NCI-H524 (cell line): ENCODE measurements at places on chromosomes 2 and 18.
A peak's percentile ranks its signal among the peaks of the same experiment; 100 is the strongest.

DNA sequence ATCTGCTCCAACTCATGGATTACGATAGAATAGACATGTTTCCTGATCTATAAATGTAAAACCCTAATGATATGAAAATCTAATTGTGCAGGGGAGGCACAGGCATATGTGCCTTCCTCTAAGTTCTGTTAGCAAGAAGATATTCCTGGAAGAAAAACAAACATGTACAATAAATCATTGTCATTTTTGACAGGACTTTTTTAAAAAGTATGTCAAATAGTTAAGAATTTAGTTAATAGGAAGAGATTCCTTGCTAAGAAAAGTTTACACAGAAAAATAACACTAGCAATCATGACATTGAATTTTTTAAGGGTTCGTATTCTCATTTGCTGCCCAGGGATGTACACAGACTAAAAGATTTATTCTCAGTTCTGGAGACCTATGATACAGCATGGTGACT, 15.3 kb upstream of the CREB1 start:
- DNase-seq = no peak

DNA sequence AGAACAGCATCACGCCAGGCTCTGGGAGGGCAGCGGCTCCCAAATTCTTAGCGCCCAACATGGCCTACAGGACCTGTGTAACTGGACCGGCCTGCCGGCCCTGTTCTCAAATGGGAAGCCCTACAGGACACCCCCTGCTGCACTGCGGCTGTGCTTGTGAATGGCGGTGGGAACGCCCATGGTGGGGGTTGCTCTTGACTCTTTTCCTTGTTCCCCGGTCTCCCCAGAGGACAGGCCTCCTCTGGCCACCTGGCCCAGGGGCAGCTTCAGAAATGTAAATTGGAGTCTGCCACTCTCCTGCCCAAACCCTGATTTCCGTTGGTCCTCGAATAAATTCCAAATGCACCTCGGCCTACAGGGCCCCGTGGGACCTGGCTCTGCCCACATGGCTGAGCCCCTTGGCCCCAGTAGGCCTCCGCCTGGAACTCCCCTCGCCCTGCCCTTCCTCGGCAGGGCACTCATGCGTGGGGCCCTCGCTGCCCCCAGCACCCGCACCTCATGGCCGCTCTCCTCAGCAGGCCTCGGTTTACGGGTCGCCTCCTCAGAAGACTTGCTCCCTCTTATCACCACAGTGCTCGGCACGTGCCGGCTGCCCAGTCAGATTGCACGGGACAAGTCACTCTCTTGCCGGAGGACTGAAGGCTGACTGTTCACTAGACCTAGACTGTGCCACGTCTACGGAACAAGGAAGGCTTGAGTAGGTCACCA, 29.4 kb downstream of the KCNIP3 start:
- no peak for DNase-seq

DNA sequence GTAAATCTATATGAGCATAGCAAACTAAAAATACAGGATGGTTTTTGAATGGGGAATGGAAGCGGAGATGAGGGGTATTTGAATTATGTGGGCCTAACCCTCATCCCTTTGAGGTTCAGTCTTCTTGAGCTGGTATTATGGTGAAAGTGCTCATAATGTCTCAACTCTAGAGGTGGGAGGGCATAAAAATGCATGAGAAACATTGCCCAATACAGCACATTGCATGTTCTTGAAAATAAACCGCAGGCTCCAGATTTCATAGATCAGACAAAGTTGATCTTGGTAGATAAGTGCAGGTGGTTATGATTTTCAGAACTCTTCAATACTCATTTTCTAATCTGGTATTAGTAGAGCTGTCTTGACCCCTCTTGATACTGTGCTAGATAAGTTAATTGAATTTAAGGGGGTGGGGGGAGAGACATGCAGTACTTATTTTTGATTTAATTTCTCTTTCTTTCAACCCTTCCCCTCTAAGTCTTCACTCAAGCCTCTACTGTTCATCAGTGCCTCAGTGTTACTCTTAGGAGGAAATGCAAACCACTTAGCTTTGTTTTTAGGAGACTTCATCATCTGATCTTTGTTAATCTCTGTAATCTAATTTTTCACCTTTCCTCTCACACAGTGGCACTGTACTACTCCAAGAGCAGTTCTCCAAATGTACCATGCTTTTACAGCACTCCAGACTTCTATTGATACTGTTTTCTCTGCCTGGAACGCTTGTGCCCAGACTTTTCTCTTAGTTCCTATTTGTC, 22.2 kb downstream of the XRCC5 start:
- no peak for DNase-seq

- no peak for DNase-seq
These were observed 4.7 kb downstream of the CYTIP start for GRCh38 chr2:157438863-157439823.

DNA sequence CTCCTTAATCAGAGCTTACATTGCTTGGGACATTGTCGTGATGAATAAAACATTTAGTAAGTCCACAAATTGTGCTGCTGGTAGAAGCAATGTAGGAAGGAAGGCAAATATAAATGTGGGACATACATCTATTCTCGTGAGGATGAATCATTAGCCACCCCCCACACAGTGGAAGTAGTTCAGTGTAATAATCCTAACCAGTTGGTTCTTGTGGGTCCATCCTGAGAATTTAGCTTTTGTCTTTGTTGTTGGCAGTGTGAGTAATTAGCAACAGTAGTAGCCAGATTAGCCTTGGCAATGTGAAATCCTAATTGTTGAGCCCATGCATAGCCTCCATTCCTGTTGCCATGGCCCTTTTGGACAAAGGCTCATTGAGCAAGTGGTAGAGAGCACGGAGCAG, 532.1 kb downstream of the FBXO15 start:
- no peak for DNase-seq

- no peak for DNase-seq
These were observed 25.7 kb downstream of the DHX57 start for GRCh38 chr2:38850045-38850444.

DNA sequence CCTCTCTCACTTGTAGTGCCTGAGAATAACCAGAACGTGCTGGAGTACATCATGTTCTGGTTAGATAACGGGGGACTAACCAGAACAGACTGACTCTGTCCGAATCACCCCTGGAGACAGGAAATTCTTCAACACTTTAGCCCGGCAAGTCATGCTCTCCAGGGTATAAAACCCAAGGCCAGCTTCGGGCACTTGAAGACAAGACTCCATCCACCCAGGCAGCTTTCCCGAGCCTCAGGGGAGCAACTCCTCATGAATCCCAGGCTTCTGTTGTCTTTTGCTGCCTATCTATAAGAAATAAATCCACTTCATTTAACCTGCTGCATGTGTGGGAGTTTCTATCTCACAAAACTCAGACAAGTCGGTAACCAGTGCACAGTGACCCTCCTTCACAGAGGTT, 99.6 kb downstream of the KCNF1 start:
- DNase-seq = no peak

DNA sequence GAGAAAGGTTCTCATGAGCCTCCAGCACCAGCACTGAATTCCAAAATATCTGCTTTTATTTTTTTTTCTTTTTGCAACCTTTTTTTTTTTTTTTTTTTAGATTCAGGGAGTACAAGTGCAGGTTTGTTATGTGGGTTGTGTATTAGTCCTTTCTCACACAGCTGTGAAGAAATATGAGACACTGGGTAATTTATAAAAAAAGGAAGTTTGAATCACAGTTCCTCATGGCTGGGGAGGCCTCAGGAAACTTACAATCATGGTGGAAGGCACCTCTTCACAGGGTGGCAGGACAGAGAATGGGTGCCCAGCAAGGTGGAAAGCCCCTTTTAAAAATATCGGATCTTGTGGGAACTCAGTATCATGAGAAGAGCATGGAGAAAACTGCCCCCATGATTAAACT, 7.9 kb upstream of the TMX3 start:
- DNase-seq = no peak

GRCh38 chr2:86622519-86623042, 1.1 kb downstream of the RNF103 start:
- peak; percentile 37 for DNase-seq

DNA sequence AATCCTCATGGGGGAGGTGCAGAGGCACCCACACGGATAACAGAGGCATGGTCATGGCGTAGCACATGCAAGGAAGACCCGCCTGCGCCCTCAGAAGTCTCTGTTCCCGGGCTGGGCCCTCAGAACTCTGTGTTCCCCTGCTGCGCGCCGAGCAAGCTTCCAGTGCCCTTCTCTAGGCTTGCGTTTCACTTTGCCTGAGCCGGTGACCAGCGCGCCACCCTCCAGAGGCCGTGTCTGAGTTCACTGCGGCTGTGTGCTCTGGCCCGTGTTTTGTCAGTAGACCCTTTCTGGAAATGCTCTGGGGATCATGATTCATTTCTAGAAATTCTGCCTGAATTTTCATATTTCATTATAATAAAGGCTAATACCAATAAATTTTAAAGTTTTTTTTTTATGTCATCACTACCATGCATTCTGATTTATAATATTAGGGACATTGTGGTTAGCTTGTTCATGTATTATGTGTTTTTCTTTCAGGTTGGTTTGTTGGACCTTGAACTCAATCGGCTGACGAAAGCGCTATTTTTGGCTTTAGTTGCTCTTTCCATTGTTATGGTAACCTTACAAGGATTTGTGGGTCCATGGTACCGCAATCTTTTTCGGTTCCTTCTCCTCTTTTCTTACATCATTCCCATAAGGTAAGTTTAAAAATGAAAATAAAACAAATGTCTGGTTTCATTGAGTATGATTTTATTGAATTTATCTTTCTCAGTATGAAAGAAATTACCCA, 142.7 kb upstream of the NFATC1 start:
- DNase-seq = no peak

DNA sequence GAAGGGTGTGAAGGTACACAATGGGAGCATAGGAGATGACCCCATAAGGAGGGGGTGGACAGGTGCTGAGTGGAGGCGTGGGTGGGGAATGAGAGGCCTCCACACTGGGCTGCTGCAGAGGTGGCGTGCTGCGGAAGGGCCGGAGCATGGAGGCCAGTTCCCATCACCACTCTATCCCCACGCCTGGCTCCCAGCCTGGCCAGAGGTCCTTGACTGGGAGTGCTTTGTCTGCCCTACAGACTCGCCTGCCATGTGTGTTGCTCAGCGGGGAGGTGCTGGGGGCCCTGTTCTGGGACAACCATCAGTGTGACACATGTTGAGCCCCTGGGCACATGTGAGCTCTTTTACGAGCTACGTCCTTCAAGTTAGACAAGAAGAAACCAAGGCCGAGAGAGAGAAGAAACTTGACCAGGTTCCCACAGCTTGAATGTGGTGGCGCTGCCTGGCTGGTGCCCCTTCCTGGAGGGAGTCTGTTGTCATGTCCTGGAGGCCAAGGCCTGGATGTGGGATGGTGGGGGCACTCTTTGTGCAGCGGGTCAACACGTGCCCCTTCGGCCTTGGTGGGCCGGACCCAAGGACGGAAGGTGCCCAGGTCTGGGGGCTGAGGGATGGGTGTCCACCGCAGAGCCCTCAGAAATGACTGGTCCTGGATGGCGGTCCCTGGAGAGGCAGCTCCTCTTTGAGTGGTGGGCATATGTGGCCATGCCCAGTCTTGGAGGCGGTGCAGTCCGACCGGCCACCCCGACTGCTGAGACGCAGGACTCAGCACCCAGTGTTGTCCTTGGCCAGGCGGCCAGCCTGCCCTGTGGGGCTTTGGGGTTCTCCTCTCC, 1.2 kb upstream of the INPP5D start:
- DNase-seq = no peak

GRCh38 chr2:223459328-223459939, 142.7 kb downstream of the SCG2 start:
- DNase-seq = no peak

GRCh38 chr2:69469375-69469774, 32.1 kb upstream of the NFU1 start:
- no peak for DNase-seq

DNA sequence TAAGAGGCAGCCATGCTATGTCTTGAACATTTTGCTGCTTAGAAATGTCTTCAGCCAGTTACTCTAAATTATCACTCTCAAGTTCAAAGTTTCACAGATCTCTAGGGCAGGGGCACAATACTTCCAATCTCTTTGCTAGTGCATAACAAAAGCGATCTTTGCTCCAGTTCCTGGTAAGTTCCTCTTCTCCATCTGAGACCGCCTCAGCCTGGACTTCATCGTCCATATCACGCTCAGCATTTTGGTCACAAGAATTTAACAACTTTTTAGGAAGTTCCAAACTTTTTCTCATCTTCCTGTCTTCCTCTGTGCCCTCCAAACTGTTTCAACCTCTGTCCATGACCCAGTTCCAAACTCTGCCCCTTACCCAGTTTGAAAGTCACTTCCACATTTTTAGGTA, 8.8 kb upstream of the SLC35F5 start:
- no peak for DNase-seq

GRCh38 chr2:145919477-145919876, 1399.6 kb upstream of the ZEB2 start:
- no peak for DNase-seq

DNA sequence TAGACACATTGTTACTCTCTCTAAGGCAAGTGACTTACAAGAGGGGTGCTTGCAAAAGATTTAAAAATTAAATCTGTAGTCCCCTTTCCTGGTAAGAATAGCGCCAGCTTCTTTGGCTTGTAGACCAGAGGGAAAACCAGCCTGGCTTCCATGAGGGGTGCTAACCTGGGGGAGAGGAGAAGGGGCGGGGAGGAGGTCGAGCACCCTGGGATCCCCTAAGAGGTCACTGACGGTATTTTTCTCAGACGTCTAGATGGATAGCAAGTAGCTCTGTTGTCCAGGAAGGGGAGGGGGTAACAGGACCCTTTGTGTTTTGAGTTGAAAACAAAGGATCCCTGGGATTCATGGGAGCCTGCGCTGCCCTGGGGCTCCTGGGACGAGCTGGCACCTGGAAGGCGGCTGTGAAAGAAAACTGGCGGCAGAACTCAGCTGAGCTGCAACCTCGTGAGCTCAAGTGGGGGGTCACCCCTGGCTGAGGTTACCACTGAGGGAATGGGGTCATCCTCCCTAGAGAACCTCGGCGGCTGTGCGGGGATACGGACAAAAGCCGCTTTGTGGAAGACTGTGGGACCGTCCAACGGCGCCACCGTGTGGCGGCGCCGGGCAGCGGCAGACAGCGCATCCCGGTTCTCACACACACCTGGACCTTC, 37.8 kb upstream of the MRPL19 start:
- peak; percentile 14 for DNase-seq

DNA sequence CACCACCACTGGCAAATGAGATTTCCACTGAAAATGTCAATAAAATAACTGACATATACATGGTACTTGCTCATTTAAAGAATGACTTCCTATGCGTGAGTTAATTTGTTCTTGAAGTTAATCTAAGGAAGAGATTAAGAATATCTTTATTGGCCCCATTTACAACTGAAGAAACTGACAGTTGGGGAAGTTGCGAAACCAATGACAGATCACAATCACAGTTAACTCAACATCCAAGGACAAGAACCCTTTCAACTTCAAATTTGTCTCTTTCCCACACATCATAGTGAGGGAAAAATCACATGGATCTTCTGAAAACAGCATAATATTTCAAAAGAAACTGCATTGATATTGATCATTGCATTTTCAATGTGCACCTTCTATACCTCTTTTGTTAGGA, 565.4 kb downstream of the IRS1 start:
- DNase-seq = no peak

DNA sequence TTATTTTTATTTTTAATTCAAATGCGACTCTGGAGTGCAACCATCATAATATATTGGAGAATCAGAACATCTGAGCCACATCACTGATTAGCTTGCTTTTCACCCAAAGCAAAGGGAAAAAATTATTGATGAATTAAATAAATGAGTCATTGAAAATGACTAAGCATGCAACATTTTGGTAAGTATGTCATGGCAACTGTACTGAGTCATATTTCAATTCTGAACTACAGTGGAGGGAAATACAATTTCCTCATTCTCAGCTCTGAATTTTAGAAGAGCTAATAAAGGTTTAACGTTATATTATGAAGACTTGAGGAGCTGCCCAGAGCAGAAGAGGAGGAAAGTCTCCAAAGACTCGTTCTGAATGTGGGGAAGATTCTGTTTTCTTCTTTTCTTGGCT, 89.6 kb upstream of the CCDC68 start:
- no peak for DNase-seq
